NCI-H510A (cell line): ENCODE measurements at places on chromosomes 7 and 10.

DNA sequence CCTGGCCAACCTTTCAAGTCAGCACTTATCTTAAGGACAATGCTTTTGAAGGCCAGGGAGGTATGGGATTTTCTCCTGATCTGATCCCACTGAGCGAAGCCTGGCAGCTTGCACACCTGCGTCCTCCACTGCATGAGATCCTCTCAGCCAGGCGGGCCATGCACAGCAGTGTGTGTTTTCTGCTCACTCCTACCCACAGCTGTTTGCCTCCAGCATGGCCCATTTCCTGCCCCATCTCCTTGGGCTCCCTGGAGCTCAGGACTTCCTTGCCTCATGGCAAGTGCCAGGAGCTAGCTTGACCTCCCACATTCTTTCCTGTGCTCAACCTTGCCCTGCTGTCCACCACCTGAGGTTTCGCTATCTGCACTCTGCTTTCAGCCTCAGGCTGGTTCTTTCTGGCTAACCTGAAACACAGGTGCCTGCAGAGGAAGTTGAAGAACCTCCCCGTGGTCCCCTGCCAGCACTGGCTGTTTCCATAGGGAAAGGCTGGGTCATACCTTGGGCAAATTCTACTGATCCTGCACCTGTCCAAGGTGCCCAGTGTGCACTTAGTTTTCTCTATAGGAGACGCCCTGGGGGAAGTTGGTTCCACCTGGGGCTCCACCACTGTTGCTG lies 43.9 kb upstream of the EEPD1 start:
- peak; percentile 30 for DNase-seq

- no peak for DNase-seq
These were observed 10.8 kb upstream of the LIPA start for GRCh38 chr10:89262086-89263051.

DNA sequence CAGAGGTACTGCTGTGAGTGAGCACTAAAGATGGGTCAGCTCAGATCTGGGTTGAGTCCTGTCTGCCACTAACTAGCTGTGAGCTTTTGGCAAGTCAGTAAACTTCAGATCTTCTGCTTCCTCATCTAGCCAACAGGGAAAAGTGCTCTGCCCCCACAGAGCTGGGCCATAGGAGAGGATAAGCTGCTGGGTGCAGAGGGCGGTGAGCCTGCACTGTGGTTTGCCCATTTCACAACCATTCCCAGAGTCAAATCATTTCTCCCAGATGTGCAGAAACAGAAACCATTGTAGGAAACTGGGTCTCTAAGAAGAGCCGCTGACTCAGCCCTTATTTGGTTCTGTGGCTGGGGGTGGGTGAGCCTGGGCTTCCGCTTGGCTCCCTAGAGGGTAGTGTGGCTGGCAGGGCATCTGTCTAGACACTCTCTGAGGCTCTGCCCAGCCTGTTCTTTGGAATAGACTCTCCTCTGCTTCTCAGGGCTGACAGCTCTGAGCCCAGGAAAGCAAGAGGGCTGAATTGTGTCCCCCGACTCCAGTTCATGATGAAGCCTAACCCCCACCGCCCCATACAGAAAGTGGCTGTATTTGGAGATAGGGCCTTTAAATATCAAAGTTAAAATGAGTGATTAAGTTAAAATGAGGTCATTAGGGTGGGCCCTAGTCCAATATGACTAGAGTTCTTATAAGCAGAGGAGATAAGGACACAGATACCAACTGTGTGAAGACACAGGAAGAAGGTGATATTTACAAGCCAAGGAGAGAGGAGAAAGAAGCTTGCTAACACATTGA lies 29.5 kb upstream of the ARHGAP22 start:
- DNase-seq = no peak

GRCh38 chr7:156217803-156218202 lies 405.5 kb upstream of the SHH start:
- DNase-seq = no peak

GRCh38 chr10:66834802-66835201 lies 91.0 kb upstream of the LRRTM3 start:
- no peak for DNase-seq

GRCh38 chr7:48454750-48455192 lies 283.5 kb downstream of the ABCA13 start:
- no peak for DNase-seq

- DNase-seq = no peak
These were observed 2.0 kb downstream of the GRIFIN start for GRCh38 chr7:2474224-2474623.

GRCh38 chr10:59299933-59300332 lies 62.4 kb downstream of the FAM13C start:
- DNase-seq = no peak

- DNase-seq = no peak
These were observed 111.5 kb downstream of the PRPF18 start for GRCh38 chr10:13698217-13698616.

DNA sequence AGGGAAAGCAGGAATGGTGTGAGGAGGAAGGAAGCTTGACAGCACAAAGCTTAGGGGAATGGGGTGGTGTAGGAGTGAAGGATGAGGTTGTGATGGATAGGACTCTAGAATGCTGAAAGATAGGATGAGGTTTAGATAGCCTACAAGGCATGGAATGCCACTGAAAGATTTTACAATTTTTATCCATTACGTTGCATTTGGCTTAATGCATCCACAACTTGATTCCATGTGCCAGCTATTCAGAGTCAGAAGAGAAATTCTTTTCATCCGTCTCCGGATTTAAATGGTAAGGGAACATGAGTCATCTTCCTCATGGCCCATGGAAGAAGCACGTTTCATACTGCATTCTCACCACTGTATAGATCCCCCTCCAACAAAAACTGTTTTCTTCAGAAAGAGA lies 212.4 kb upstream of the BMPER start:
- DNase-seq = no peak

GRCh38 chr10:4315551-4315950 lies 510.5 kb upstream of the AKR1E2 start:
- no peak for DNase-seq

DNA sequence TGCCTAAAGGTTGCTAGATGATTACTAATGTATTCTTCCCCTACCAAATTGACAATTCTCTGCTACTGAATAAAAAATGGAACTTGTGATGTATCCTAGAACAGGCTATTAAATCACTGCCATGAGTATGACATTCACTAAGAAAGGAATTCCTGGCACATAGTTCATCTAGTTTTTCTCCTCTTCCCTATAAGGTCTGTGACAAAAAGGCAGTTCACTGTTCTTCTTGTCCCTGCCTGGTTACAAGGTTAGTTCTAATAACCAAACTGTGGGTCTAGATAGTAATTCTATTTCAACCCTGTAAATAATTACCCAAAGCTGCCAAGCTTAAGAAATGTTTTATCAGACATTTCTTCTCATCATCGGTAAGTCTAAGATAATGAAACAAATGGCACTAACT lies 245.6 kb downstream of the BICC1 start:
- no peak for DNase-seq
